CD8-positive, alpha-beta memory T cell (primary cell): ENCODE measurements at places on chromosomes 4 and X. TPM values are rescaled to one million over a fixed set of nuclear protein-coding genes. Genes with fewer than 3 reads are reported as not detected.

DNA sequence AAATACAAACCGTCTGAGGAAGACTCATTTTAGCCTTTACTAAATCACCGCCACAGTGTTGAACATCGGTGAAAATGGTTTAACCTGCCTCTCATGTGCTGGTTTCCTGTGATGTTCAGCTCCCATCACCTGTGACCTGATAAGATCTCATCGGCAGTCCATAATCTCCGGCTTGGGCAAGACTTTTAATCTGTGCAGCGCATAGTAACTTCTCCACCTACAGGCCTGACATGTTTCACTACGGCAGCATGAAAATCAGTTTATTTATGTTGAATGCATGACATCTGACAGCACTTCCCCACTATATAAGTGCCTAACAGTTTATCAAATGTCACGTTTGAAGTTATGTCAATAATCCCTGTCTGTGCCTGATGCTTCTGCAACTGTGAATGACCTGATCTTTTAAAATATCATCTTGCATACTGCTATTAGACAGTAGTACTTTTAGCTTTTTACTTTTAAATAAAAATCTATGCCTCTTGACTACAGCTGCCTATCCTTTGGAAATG is 1919.8 kb upstream of the AGA start:
- no peak for DNase-seq
- H3K27ac ChIP-seq, result no peak overlapping the region
- H3K36me3 ChIP-seq, result no peaks in the 10 kb centered on the region
- H3K4me3 ChIP-seq, result no peak overlapping the region
- no peaks in the 10 kb centered on the region for H3K27me3 ChIP-seq

Gene SPANXN3
- not detected for total RNA-seq

Gene MAGEA2B
- not detected for total RNA-seq

GRCh38 chrX:24149351-24150050 is at the start of gene ZFX:
Gene ZFX (plus strand): TSS chrX:24149729. CDS start chrX:24172743, 23,014 bp downstream.
- peaks cover 46% of the 10 kb centered on the region for H3K4me1 ChIP-seq
- peak within 1 kb of the TSS; percentile 77 for H3K4me3 ChIP-seq
- peak; percentile 43 for DNase-seq
- H3K27ac ChIP-seq, result peak within 1 kb of the TSS; percentile 84

Gene MAGEB10
- not detected for total RNA-seq

DNA sequence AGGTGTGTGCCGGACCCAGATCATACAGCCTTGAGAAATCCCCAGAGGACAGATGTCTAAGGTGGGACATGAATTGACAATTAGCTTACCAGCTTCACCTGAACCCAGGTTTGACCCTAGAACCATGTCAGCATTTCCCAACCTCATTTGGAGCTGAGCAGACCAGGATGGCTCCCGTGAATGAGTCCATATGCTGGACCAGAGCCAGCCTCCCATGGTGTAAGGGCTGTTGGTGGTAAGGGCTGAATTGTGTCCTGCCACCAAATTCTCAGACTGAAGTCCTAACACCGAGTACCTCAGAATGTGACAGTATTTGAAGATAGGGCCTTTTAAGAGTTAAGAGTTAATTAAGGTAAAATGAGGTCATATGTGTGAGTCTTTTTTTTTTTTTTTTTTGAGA is 88.3 kb downstream of the SLC34A2 start:
- DNase-seq, result no peak
- no peaks in the 10 kb centered on the region for H3K27me3 ChIP-seq
- H3K4me3 ChIP-seq, result no peak overlapping the region
- H3K27ac ChIP-seq, result no peak overlapping the region
- H3K4me1 ChIP-seq, result no peaks in the 10 kb centered on the region
- no peaks in the 10 kb centered on the region for H3K36me3 ChIP-seq

DNA sequence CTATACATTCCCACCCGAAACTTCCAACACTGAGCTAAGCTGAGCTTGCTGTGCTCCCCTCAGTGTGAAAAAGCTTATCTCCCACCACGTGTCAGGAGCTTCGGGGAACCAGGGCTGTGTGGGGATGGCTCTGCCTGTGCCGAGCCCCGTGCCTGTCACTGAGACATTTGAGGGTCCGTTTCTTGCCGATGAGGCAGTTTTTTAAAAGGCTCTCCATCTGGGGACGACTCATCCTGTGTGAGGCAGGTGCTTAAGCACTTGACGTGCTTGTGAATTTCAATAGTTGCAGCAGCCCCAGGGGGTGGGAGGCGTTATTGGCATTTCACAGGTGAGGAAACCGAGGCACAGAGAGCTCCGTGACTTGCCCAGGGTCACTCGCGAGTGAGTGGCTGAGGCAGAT is 151.8 kb downstream of the STOX2 start:
- no peak for DNase-seq
- no peaks in the 10 kb centered on the region for H3K4me1 ChIP-seq
- no peak overlapping the region for H3K4me3 ChIP-seq
- no peak overlapping the region for H3K27ac ChIP-seq
- no peaks in the 10 kb centered on the region for H3K36me3 ChIP-seq
- H3K27me3 ChIP-seq, result no peaks in the 10 kb centered on the region

DNA sequence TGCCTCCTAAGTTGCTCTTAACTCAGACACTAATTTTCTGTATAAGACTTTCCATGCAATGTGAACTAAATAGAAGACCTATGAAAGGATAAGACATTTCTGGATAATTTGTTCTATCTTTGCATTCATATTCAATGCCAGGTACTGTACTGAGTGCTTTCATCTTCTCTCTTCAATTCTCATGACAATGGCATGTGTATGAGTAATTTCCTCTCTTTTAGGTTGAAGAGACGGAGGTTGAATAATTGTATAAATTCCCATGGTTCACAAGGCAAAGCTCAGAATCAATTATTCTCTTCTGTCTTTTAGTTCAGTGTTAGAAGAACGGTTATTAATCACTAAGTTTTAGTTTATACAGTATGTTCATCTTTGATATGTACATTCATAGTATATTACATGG is 29.3 kb upstream of the CFAP299 start:
- H3K36me3 ChIP-seq, result no peaks in the 10 kb centered on the region
- H3K4me1 ChIP-seq, result no peaks in the 10 kb centered on the region
- H3K27me3 ChIP-seq, result no peaks in the 10 kb centered on the region
- DNase-seq, result no peak
- H3K4me3 ChIP-seq, result no peak overlapping the region

- no peaks in the 10 kb centered on the region for H3K36me3 ChIP-seq
- peak overlapping the region; percentile 45 for H3K4me3 ChIP-seq
- peak; percentile 36 for DNase-seq
- peaks cover 6% of the 10 kb centered on the region for H3K4me1 ChIP-seq
These were observed 177.9 kb downstream of the CBR4 start for GRCh38 chr4:168831919-168832762.

- H3K36me3 ChIP-seq, result no peaks in the 10 kb centered on the region
- H3K4me1 ChIP-seq, result no peaks in the 10 kb centered on the region
- H3K27ac ChIP-seq, result no peak overlapping the region
- H3K27me3 ChIP-seq, result no peaks in the 10 kb centered on the region
- no peak overlapping the region for H3K4me3 ChIP-seq
These were observed 5.4 kb upstream of the ASB5 start for GRCh38 chr4:176274441-176274840.

- peaks cover 14% of the 10 kb centered on the region for H3K4me1 ChIP-seq
- peak overlapping the region; percentile 80 for H3K4me3 ChIP-seq
- H3K27me3 ChIP-seq, result peaks cover 13% of the 10 kb centered on the region
These were observed 1.7 kb upstream of the FGFRL1 start for GRCh38 chr4:1009542-1010394.

Gene MAGED4
- 0.59 TPM for total RNA-seq

- DNase-seq, result no peak
- no peaks in the 10 kb centered on the region for H3K36me3 ChIP-seq
- no peak overlapping the region for H3K4me3 ChIP-seq
- H3K27me3 ChIP-seq, result no peaks in the 10 kb centered on the region
- no peaks in the 10 kb centered on the region for H3K4me1 ChIP-seq
- no peak overlapping the region for H3K27ac ChIP-seq
These were observed 101.4 kb downstream of the FIP1L1 start for GRCh38 chr4:53478671-53479456.

Gene PRRG1
- total RNA-seq, result not detected

Gene GPR143
- total RNA-seq, result not detected

Gene LRIT3
- 0.20 TPM for total RNA-seq

- no peak overlapping the region for H3K27ac ChIP-seq
- peaks cover 11% of the 10 kb centered on the region for H3K36me3 ChIP-seq
- H3K27me3 ChIP-seq, result no peaks in the 10 kb centered on the region
- peaks cover 9% of the 10 kb centered on the region for H3K4me1 ChIP-seq
- no peak overlapping the region for H3K4me3 ChIP-seq
These were observed 36.8 kb downstream of the NSD2 start for GRCh38 chr4:1907848-1908525.

Gene GLOD5
- total RNA-seq, result not detected

DNA sequence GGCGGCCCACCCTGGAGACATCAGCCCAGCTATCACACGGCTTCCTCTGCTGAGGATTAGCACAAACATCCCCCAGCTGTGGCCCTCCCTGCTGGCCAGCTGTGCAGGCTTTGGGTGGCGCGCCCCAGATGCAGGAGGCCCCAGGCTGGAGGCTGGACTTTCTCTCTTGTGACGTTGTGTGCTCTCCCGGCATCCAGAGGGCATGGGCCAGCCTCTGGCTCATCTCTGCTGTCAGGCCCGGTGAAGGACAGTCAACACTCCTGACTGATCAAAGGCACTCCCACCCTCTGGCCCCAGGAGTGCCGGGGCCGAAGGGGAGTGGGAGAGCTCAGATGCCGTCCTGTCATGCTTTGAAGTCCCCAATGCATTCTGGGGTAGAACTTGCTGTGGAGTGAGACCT is 29.9 kb upstream of the PJA1 start:
- H3K4me1 ChIP-seq, result no peaks in the 10 kb centered on the region
- no peaks in the 10 kb centered on the region for H3K27me3 ChIP-seq
- H3K27ac ChIP-seq, result no peak overlapping the region
- no peaks in the 10 kb centered on the region for H3K36me3 ChIP-seq
- DNase-seq, result no peak

- DNase-seq, result no peak
- no peak overlapping the region for H3K4me3 ChIP-seq
- no peaks in the 10 kb centered on the region for H3K4me1 ChIP-seq
- H3K27me3 ChIP-seq, result no peaks in the 10 kb centered on the region
These were observed 147.3 kb upstream of the CLNK start for GRCh38 chr4:10831727-10832408.

- H3K4me1 ChIP-seq, result no peaks in the 10 kb centered on the region
- no peak overlapping the region for H3K27ac ChIP-seq
- no peaks in the 10 kb centered on the region for H3K27me3 ChIP-seq
- no peak overlapping the region for H3K4me3 ChIP-seq
- no peaks in the 10 kb centered on the region for H3K36me3 ChIP-seq
These were observed 37.8 kb downstream of the ADRA2C start for GRCh38 chr4:3803946-3804345.

- no peak overlapping the region for H3K27ac ChIP-seq
- H3K36me3 ChIP-seq, result no peaks in the 10 kb centered on the region
- no peak for DNase-seq
- H3K4me1 ChIP-seq, result no peaks in the 10 kb centered on the region
These were observed 1746.4 kb upstream of the PCDH7 start for GRCh38 chr4:28973587-28974350.

- no peaks in the 10 kb centered on the region for H3K4me1 ChIP-seq
- H3K27ac ChIP-seq, result no peak overlapping the region
- H3K4me3 ChIP-seq, result no peak overlapping the region
- H3K36me3 ChIP-seq, result no peaks in the 10 kb centered on the region
- H3K27me3 ChIP-seq, result no peaks in the 10 kb centered on the region
- DNase-seq, result no peak
These were observed 12.4 kb downstream of the SMIM14 start for GRCh38 chr4:39626261-39626660.

Gene TRO
- total RNA-seq, result 3.4 TPM

DNA sequence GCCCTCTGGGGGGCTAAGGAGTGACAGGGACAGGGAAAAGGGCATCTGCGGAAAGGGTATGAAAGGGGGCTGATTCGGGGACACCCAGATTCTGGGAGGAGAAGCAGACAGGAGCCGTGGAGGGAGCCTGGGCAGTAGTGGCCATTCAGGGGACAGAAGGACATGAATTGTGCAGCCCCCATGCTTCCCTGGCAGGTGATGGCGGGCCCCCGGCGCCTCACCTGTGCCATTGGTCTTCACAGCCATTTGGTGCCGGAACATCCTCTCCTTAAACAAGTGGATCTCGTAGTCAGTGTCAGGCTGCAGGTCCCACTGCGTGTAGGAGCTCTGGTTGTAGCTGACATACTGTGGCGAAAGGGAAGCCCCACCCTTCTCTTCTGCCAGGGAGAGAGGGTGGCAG is 21.9 kb downstream of the L1CAM start:
- no peaks in the 10 kb centered on the region for H3K4me1 ChIP-seq
- H3K27ac ChIP-seq, result no peak overlapping the region
- H3K4me3 ChIP-seq, result no peak overlapping the region
- no peaks in the 10 kb centered on the region for H3K27me3 ChIP-seq

DNA sequence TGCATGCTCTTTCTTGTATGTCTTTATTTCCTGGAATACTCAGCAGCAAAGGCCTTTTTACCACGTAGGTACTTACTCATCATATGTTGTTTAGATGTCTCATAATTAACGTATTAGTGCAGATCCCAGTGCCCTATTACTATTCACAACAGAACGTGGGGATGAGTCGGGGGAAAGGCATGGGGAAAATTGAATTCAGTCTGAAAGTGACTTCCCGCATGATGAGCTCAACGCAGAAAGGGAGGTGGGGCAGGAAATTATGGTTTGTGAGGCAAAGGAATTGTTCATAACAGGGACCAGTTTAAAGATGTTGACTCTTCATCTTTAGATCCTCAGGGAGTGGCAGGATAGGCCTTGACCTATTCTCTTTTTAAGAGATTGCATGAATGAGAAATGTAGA is 2.0 kb upstream of the TMPRSS11D start:
- H3K27ac ChIP-seq, result no peak overlapping the region
- no peaks in the 10 kb centered on the region for H3K4me1 ChIP-seq
- DNase-seq, result no peak
- H3K4me3 ChIP-seq, result no peak overlapping the region
- no peaks in the 10 kb centered on the region for H3K27me3 ChIP-seq

GRCh38 chrX:106208154-106208553 is 40.0 kb downstream of the PWWP3B start:
- DNase-seq, result no peak
- H3K36me3 ChIP-seq, result no peaks in the 10 kb centered on the region
- no peaks in the 10 kb centered on the region for H3K4me1 ChIP-seq
- H3K4me3 ChIP-seq, result no peak overlapping the region
- H3K27me3 ChIP-seq, result no peaks in the 10 kb centered on the region
- H3K27ac ChIP-seq, result no peak overlapping the region

GRCh38 chr4:25813448-25814106 is 49.2 kb downstream of the SEL1L3 start:
- no peaks in the 10 kb centered on the region for H3K27me3 ChIP-seq
- H3K27ac ChIP-seq, result no peak overlapping the region
- no peak overlapping the region for H3K4me3 ChIP-seq
- DNase-seq, result no peak
- no peaks in the 10 kb centered on the region for H3K4me1 ChIP-seq
- peaks cover 34% of the 10 kb centered on the region for H3K36me3 ChIP-seq

Gene PHKA2
- total RNA-seq, result 16.1 TPM
